ENCODE measurements at places on chromosomes 7 and 10.
A peak's percentile ranks its signal among the peaks of the same experiment; 100 is the strongest.

DNA sequence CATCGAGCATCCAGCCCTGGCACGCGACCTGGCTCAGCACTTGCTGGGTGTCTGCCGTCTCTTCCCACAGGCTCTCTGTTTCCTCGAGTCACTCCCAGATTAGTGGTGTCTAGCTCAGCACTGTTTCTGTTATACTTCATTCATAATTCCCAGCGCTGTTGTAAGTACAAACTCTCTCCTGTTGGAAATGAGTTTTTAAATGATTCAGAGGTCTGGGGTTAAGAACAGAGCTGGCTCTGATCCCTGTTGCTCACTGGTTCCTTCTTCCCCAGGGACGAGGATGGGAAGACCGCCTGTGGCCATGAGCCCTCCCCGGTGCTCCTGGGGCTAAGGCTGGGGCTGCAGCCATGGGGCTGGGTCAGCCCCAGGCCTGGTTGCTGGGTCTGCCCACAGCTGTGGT lies 17.3 kb upstream of the C10orf95 start:
- DNase-seq: no peak

- no peak for DNase-seq
These were observed 4.3 kb downstream of the SHH start for GRCh38 chr7:155807789-155808548.

DNA sequence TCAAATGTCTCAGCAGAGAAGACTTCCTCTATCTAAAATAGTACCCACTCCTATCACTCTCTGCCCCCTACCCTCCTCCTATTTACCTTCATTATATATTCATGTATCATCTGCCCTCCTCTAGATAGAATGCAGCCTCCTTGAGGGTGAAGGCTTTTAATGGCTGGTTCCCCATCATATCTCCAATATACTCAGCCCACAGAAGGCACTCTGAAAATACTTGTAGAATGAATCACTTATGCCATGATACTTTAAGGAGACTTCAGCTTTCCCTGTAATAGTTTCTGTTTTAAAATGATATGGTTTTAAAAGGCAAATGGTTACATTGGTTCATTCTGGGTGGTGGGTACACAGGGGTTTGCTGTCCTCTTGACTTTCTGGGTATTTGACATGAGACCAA lies 25.3 kb downstream of the GFRA1 start:
- DNase-seq: no peak

DNA sequence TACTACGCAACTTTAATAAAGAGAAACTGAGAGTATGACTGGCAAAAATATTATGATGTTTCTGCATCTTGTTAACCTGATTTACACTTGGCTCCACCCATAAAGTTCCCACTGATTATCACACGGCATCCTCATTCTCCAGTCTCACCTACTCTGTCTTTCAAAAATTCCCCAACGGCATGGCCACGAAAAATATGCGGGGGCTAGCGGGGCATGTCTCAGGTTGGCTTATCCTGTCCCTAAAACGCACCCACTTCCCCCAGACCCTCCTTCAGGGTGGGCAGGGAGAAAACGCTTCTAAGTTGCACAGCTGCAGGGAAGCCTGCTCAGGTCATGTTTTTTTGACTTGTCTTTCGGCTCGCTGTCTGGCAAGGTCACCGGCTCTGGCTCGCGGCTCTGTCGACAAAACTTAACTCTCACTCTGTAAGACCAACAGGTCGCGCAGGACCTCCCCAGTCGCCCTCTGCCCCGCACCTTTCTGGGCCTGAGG lies 3.8 kb downstream of the CDK6 start:
- DNase-seq: no peak

DNA sequence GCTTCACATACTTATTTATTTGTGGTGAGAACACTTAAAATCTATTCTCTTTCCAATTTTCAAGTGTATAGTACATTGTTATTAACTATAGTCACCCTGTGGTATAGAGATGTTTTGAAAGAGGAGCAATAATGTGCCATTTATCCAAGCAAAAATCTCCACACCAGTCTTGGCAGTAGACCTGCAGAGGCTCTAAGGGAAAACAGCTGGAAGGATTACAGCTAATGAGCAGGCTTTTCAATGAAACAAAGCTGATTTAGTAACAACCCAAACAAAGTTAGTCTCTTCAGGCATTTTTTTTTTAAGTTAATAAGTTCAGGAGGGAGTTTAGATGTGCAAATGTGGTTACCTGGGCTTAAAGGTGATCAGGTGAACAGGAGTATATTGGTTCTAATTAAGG lies 101.9 kb downstream of the EVX1 start:
- DNase-seq: no peak

DNA sequence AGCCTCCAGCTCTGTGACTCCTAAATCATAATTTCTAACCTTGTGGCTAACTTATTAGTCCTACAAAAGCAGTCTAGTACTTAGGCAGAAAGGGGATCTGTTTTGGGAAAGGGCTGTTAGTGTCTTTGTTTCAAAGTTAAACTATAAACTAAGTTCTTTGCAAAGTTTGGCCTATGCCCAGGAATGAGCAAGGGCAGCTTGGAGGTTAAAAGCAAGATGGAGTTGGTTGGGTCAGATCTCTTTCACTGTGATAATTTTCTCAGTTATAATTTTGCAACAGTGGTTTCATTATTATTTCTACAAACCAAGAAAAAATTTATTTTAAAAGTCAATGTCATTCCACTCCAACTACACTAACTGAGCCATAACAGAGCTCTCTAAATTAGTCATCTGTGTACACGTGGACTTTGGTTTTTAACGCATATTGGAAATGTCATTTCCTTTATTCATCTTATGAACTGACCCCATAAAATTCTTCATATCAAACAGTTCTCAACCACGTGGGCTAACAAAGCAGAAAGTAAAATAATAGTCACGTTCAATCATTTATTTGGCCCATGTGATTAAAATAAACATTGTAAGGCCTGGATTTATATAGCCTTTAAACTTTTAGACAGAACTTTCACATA lies 143.2 kb upstream of the C7orf33 start:
- no peak for DNase-seq

GRCh38 chr7:4958477-4959301 lies at the start of gene MMD2:
MMD2 (minus strand) TSS chr7:4959187; CDS start chr7:4959017, 170 bp downstream.
- DNase-seq: no peak

GRCh38 chr7:24745355-24745754 lies 11.9 kb downstream of the GSDME start:
- DNase-seq: no peak

DNA sequence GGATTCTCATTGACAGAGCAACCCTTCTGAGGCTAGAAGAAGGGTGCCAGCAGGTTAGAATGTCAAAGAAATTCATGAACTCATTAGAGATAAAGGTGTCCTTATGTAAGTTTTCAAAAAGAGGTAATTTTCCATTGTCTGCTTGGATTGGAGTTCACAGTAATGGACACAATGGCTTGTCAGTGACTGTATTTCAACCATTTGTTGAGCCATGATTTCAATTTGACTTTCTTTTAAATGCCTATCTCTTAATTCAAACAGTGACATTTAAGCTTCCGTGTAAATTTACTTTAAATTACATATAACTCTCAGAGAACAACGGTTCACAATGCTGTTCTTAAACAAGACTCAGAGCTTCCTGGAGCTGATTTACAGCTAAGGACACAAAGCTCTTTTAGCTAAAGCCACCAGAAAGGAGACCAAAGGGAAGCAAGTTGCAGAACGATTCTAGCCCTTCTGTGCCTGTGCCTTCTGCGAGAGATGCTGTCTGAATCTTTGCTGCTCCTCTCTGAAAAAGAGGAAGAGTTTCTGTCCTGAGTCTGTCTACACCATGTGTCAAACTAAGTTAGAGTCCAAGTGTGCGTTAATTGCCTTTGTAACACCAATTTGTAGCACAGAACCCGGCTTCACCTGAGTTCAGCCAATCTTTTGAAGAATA lies 42.2 kb upstream of the PFKP start:
- no peak for DNase-seq

- DNase-seq: no peak
These were observed 711.2 kb downstream of the GRID1 start for GRCh38 chr10:85655411-85655810.

GRCh38 chr10:67306588-67307205 lies 380.9 kb downstream of the LRRTM3 start:
- peak; percentile 3 for DNase-seq

GRCh38 chr10:12448729-12449391 lies 99.5 kb downstream of the CAMK1D start:
- peak; percentile 73 for DNase-seq

GRCh38 chr10:93461807-93462178 lies 20.3 kb downstream of the MYOF start:
- DNase-seq: no peak

DNA sequence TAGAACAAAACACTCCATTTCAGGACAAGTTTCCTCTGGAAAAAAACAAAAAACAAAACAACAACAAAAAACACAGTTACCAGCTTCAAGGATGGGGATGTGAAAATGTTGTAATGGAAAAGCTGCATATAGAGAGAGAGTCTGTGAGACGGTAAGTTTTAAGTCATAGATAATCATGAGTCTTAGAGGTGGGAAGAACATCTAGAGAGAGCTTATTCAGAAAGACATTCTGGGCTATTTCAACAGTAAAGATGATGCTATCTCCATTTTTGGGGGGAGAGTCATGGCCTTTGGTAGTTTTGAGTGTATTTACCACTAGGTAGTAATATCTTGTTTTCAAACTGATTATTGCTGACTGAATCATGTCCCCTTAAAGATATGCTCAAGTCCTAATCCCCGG lies 23.3 kb upstream of the INPP5F start:
- no peak for DNase-seq

DNA sequence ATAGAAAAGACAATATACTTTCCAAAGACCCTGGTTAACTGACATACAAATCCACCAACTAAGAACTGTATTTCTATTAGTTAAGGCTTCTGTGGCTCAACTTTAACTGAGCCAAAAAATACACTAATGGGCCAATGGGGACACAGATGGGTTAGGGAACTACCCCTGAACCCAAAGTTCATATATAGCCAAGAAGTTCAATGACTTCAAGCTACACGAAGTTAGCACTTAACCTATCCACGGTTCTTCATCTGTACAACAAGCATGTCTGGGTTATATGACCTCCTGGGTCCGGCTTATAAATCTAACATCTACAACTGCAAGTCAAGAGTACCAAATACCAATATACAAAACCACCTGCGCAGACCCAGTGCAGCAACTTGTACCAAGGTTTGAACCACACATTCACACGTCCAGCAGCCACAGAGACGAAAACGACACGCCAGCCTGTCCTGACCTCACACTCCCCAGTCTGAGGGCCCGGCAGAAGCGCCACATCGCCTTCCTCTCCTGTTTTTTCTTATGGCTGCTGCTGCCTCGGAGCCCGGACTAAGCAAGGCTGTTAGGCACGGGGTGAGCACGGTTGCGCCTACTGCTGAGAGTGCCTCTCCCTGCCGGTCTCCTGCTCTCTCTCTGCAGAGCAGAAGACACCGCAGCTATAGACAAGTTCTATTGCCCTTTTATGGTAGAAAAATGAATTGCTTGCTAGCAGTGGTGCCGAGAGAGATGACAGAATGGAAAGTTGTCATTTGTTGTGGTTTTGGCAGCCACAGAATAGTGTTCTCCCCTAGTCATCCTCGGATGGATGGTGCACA lies 86.3 kb downstream of the RNF216 start:
- peak; percentile 47 for DNase-seq

DNA sequence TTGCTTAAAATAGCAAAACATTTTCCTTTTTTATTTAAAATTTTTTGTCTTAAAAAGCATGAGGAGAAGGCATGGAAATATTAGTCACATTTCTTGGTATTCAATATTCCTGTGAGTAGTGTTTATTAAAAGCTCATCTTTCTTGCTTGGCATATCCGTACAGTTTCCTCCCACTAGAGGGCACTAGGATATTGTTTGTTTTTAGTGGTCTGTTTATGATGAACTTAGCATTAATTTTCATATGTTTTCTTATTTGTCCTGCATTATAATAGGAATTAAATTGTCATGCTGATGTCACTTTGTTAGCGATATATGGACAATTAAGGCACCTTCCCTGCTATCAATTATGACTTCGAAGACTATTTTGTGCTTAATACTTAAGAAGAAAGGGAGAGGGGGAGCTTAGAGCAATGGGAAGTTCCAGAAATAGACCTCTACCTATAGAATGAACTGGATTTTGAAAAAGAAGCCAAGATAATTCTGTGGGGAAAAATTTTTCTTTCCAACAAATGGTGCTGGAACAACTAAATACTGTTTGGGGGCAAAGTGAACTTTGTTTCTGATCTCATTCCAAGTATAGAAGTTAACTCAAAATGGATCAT lies 91.0 kb upstream of the STRIP2 start:
- DNase-seq: peak; percentile 24
